ENCODE measurements at places on chromosomes 1 and 21.
A peak's percentile ranks its signal among the peaks of the same experiment; 100 is the strongest.

GRCh38 chr1:67376381-67376780 is 53.8 kb downstream of the SERBP1 start:
- DNase-seq, result no peak

GRCh38 chr1:207004931-207005830 is 27.4 kb downstream of the C1orf116 start:
- DNase-seq, result no peak

- DNase-seq, result no peak
Measured at GRCh38 chr1:53662951-53663350, 76.0 kb downstream of the GLIS1 start.

DNA sequence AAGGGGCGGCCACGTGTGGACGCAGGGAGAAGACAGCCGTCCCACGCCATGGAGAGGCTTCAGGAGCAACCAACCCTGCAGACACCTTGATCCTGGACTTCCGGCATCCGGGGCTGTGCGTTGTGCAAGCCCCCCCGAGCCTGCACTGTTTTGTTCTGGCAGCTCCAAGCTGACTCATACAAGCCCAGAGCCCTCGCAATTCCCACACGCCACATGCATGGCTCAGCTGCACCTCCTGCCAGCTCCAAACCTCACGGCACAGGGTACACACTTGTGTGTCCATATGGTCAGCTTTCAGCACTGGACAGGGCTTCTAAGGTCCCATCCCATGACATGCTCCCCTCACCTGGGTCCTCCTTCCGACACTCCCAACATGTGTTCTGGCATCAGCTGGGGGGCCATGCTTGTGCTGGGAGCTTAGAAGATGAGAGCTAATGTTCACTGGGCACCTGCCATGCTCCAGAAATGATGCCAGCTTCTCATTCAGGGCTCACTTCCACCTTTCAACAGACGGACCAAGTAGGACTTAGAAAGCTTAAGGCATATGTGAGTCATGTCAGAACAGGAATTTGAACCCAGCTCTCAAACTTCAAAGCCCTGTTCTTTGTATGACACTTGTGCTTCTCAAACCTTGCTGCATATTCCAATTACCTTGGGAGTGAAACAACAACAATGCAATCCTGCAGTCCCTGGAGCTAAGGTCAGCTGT is 137.3 kb downstream of the PGBD5 start:
- no peak for DNase-seq

- DNase-seq, result peak; percentile 41
Measured at GRCh38 chr21:42565206-42565810, 51.7 kb downstream of the SLC37A1 start.

GRCh38 chr1:211326528-211327345 is at the start of gene TRAF5:
TSS of gene TRAF5 (plus strand) at chr1:211326833. CDS start at chr1:211353240, 26,407 bp downstream.
- peak; percentile 86 for DNase-seq

DNA sequence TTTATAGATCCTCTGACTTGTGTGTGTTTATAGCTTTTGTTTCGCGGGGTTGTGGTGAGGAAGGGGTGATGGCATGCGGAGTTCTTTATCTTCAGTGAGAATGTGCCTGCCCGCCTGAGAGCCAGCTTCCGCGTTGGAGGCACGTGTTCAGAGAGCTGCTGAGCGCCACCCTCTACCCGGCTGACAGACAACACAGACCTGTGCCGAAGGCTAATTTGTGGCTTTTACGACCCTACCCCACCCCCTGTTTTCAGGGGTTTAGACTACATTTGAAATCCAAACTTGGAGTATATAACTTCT is 14.4 kb upstream of the CD101 start:
- DNase-seq, result no peak

DNA sequence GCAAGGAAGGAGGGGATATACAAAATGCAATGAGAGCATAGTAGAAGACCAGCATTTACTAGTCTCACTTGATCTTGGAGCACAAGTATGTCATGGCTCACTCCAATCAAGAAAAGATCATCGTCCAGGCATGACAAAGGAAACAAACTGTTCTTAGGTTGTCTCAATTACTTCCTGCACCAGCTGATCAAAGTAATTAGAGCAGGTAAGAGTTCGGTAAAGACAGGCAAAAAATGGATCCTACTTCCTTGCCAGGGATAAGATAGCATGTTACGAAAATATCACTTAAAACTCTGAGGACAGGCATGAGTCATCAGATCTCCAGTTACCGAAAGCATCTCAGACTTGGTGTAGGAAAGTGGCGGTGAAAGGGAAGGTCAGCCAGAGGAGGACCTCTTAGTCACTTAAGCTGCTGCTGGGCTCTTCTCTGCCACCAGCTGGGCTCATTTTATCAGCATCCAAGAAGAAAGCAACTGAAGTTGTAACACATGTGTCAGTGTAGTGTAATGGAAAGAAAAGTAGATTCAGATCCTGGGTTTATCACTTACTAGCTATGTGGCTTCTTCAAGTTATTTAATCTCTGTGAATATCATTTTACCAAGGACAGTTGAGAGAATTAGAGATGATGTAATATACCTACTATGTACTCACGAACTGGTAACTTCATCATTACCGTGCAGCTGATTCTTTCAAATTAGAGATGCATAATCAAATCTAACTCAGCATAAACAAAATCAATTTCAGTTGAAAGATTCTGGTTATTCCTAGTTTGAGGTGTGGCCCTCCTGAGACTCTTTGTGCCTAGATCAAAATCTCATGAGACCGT is 46.8 kb downstream of the XCL1 start:
- no peak for DNase-seq

- DNase-seq, result no peak
Measured at GRCh38 chr1:228311091-228311490, 95.5 kb downstream of the TRIM11 start.

- DNase-seq, result no peak
Measured at GRCh38 chr1:167092653-167093052, 1.2 kb upstream of the STYXL2 start.

GRCh38 chr1:68198752-68199151 is 33.6 kb downstream of the WLS start:
- DNase-seq, result no peak

- no peak for DNase-seq
Measured at GRCh38 chr1:193306430-193306829, 120.0 kb upstream of the B3GALT2 start.

DNA sequence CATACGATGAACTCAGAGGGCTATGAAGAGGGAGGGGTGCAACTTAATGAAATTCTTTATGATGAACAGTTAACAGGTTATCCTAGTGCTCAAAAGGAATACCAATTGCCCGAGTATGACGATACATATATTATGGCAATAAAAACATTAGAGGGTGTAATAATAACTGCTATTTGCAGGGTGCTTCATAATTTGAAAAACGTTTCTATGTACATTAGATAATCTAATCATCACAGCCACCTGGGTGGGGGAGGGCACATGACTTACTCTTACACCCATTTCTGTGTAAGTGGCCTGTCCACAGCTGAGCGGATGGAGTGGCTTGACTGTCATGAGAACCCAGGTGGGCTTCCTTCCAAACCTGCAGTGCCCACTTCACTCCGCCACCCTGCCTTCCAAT is 46.3 kb downstream of the TIAM1 start:
- DNase-seq, result no peak

GRCh38 chr1:55131801-55132200 is 83.4 kb downstream of the USP24 start:
- DNase-seq, result no peak

- DNase-seq, result no peak
Measured at GRCh38 chr21:28159396-28159795, 833.3 kb downstream of the LTN1 start.

DNA sequence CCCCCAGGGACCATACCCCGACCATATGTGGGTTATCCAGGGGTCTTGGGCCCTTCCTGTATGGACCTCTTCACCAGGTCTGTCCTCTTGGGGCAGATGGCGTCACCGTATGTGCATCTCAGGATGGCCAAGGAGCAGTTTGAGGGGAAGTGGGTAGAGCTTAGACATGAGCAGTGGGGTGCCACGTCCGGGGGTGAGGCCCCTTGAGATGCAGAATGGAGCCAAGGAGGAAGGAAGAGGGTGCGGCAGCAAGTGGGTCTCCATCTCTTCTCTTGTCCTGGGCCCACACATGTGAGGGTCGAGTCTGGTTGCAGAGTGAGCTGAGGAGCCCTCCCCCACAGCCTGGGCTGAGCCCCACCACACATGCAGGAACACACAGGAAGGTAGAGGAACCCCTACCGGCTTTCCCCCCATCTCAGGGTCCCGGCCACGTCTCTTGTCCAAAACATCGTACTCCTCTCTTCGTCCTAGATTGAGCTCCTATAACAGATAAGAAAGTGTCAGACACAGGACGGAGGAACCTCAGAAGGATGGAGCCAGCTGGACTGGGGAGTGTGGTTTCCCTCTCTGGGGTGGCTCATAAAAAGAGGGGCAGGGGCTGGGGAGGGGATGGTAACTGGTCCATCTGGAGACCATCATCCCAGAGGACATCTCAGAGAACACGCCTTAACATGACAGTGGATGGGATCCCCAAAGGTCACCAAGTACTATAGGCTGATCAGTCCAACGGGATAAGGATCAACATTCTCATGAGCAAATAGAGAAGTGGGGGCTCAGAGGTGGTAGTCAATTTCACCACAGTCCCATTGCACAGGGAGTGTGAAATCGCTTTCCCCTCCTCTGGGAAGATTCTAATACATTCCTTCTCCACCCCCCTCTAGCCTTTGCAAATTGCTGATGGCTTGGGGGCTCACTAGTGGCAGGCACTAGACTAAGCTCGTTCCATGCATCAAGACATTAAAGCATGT is 79.9 kb downstream of the CD247 start:
- no peak for DNase-seq

- DNase-seq, result no peak
Measured at GRCh38 chr1:214420341-214420740, 131.1 kb downstream of the PTPN14 start.

GRCh38 chr21:28805885-28806284 is 186.8 kb downstream of the LTN1 start:
- DNase-seq, result no peak

DNA sequence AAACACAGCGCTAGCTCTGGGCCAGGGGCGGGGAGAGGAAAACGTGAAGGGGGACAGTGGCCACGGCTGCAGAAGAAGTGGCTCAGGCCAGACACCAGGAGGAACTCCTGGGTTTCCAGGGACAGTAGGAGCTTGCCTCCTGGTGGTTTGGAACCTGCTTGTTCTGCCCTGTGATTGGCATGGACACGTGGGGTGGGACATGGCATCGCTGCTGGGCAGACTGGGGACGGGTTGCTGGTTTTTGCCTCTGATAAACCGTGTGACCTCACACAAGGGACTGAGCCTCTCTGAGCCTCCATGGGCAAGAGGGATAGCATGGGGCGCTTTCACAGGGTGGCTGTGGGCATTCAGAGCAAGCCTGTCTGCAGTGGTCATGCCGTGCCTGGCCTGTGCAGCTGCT is 7.5 kb upstream of the PLCH2 start:
- DNase-seq, result no peak

- DNase-seq, result no peak
Measured at GRCh38 chr1:112247036-112247597, 148.9 kb upstream of the CTTNBP2NL start.

- DNase-seq, result no peak
Measured at GRCh38 chr21:36408568-36408967, 23.4 kb downstream of the CHAF1B start.

- no peak for DNase-seq
Measured at GRCh38 chr1:248818505-248819374, 7.0 kb downstream of the SH3BP5L start.

GRCh38 chr1:11535761-11536572 is 57.0 kb downstream of the DISP3 start:
- no peak for DNase-seq

DNA sequence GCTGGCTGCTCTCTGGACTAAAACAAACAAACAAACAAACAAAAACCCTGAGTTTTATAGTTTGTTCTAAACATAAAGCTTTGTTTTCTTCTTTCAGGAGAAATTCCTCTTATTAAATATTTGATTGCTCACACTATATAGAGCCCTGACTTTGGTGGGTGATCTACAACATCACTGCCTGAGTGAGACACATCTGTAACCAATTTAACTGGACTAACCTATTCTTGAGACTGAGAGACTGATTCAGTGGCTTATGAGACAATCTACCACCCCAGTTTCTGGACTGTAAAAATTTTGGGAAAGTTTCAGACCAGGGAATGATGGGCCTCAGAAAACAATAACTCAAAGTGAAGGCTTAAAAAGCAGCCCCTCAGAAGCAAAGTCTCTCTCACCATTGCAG is 537.0 kb downstream of the NEGR1 start:
- DNase-seq, result no peak

DNA sequence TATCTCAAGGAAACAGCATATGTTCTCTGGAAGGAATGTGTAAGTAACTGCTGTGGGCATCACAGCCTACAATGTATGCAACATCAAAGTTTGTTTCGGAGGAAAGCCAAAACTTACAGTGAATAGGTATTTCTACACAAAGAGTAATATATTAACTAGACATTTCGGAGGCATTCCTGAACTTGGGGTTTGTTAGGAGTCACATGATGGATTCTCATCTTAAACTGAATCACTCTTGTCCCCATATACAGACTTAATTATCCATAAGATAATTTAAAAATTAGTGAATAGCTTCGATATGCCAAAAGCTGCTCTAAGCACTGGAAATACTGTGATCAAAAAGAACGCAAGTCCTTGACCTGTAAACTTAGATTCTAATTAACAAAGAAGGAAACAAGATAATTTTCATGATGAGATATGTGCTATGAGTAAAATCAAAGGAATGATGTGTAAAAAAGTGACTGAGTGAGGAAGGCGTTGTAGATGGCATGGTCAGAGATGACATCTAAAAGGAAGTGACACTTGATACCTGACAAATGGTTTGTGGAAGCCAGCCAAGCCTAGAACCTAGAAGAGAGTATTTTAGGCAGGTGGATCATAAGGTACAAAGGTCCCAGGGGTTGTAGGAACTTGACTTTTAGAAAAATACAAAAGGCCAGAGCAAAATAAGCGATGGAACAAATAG is 273.1 kb downstream of the MRPL39 start:
- no peak for DNase-seq

GRCh38 chr1:153513666-153514065 is 22.1 kb downstream of the S100A6 start:
- no peak for DNase-seq

GRCh38 chr1:115182012-115182715 is 92.9 kb upstream of the TSPAN2 start:
- no peak for DNase-seq

DNA sequence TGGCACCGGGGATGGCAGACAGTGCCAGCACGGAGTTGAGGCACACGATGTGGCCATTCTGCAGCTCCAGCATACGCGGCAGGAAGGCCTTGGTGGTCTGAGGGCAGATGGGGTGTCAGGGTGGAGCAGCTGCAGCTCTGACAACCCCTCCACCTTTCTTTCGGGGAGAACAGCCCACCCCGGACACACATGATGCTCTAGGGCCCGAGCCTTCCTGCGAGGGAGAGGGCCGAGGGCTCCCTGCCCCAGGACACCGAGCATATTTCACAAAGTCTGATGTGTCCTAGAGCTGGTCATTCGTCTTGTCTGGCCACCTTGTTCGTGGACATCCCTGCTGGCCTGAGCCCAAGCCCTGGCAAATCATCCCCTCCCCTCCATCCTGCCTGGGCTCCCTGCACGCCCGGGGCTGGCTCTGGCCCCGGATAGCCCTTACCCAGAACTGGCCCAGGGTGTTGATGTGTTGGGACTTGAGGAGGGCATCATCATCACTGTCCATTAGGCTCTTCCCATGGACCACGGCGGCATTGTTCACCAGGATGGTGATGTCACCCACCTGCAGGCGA is 39.1 kb downstream of the DHRS3 start:
- DNase-seq, result no peak

- no peak for DNase-seq
Measured at GRCh38 chr1:161885003-161885402, 118.9 kb downstream of the ATF6 start.

GRCh38 chr1:167555971-167556714 is 2.6 kb upstream of the CREG1 start:
- DNase-seq, result peak; percentile 71

Data from left forelimb (tissue), 1 donor.